ENCODE measurements at places on chromosomes 4 and X.

DNA sequence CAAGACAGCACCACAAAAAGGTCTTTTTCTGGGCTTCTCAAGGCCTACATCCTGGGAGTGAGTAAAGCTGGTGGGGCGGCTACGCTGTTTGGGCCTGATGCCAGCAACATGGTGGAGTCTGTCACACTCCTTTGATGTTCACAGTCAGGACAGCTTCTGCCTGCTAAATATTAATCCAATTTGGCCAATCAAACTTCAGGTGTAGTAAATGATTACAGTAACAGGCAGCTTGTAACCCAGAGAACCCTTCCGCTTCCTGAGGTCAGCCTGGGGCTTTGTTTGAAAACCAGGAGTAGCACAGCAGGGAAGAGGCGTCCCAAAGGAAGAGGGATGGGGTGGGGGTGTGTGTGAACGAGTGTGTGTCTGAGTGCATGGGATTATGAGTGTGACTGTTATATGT is 220.4 kb downstream of the MAML3 start:
- no peak for DNase-seq

- no peak for DNase-seq
Measured at GRCh38 chr4:156475322-156475721, 496.3 kb downstream of the PDGFC start.

DNA sequence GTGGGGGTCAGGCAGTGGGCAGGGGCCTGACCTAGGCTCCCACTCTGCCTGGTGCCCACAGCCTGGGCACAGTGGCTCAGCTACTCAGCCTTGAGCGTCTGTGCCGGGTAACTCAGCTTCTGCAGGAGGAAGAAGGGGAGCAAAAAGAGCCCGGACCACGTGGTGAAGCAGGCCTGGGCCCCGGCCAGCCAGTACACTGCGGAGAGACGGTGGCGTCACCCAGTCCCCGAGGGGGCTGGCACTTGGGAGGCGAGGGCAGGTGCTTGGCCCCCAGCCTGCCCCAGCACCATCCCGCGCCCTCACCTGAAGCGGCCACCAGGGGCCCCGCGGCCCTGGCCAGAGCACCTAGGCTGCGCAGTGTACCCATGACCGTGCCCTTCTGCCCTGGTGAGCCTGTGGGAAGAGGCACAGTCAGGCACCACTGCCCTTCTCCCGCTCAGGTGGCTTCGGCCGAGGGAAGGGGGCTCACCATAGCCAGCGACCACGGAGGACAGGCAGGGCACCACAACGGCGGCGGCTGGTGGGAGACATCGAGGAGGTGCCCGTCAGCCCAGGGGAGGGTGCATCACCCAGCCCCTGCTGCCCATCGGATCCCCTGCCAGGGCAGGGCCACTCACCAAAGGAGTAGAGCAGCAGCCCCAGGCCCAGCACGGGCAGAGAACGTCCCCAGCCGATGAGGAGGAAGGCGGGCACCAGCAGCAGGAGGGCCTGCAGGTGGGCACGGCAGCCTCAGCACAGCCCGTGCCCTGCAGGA is 32.3 kb downstream of the NOP14 start:
- DNase-seq, result no peak

DNA sequence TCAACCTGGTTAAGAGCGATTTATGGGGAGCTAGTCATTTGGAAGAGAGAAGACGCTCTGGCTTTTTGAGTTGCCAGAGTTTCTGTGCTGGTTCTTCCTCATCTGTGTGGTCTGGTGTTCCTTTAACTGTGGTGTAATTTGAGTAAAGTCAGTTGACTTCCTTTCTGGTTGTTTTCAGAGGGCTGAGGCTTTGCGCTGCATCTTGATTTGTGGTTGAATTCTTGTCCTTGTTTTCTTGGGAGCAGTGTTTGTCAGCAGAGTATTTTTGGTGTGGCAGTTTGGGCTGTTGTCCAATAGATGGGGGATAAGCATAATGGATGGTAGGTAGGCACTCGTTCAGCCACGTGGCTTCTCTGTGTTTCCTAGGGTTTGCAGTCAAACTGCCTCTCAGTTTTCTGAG is 2143.2 kb upstream of the TENM3 start:
- DNase-seq, result no peak

GRCh38 chr4:7904952-7905915 is 34.4 kb downstream of the AFAP1 start:
- peak; percentile 75 for DNase-seq

DNA sequence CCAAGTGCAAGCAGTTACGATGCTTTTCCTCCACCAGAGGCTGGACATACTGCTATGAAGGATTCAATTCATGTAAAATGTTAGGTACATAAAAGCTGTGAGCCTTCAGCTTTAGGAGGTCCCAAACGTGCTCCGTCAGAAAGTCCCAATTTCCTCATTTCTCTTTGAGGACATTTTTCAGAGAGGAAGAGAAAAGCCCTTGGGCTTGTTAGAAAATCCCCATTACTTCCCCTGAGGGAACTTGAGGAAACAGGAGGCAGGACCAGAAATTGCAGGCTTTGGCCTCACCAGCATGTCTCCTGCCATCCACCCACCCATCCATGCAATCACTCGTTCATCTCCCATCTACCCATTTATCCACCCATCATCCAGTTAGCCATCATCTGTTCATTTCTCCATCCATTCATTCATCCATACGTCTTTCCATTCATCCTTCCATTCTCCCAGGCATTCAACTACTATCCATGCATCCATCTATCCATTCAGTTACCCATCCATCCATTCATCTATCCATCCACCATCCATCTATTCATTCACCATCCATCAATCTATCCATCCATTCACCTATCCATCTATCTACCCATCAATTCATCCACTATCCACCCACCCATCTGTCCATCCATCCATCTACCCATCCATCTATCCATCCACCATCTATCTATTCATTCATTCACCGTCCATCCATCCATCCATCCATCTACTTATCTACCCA is 223.5 kb downstream of the AFAP1 start:
- DNase-seq, result no peak
